ENCODE measurements at places on chromosomes 6 and 20.

- no peak for DNase-seq
These were observed 520 bp downstream of the SLC24A3 start for GRCh38 chr20:19212821-19213502.

DNA sequence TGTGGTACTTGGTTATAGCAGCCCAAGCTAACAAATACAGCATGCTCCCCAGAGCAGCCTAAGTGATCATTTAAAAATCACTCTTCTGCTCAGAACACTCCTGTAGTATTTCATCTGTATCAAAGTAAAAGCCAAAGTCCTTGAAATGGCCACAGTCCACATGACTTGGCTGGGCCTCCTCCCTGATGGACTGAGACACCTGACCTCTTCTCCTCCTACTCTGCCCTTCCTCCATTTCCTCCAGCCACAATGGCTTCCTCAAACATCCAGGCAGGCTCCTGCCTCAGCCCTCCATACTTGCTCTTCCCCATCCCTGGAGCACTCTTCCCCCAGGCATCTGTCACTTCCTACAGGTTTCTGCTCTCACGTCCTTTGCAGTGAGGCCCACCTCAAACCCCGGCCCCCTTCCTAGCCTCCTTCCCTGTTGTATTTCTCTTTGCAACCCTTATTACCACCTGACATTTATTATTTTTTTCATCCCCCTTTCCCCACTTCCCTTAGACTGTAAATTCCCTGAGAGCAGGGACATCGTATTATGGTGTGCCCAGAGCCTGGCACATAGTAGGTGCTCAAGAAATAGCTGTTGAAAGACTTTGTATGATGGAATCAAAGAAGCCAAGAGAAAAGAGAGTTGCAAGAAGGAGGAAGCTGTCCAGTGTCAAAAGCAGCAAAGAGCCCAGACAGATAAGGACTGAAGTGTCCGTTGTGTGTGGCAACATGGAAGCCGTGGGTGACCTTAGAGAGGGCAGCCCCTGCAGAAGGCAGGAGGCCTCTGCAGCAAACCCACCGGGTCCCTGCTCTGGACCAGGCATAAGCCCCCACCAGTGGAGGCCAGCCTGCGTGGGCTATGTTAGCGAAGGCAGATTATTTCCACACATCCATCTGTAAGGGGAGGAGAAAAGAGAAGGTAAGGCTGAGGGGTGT, 87.5 kb downstream of the TRERF1 start:
- no peak for DNase-seq

GRCh38 chr6:120211955-120212792, 862.6 kb upstream of the MAN1A1 start:
- no peak for DNase-seq

DNA sequence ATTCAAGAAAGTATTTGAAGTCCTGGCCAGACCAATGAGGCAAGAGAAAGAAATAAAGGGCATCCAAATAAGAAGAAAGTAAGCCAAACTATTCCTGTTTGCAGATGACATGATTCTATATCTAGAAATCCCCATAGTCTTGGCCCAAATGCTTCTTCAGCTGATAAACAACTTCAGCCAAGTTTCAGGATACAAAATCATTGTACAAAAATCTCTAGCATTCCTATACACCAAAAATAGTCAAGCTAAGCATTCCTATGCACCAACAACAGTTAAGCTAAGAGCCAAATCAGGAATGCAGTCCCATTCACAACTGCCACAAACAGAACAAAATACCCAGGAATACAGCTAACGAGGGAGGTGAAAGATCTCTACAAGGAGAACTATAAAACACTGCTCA, 60.1 kb upstream of the PHIP start:
- DNase-seq, result no peak

DNA sequence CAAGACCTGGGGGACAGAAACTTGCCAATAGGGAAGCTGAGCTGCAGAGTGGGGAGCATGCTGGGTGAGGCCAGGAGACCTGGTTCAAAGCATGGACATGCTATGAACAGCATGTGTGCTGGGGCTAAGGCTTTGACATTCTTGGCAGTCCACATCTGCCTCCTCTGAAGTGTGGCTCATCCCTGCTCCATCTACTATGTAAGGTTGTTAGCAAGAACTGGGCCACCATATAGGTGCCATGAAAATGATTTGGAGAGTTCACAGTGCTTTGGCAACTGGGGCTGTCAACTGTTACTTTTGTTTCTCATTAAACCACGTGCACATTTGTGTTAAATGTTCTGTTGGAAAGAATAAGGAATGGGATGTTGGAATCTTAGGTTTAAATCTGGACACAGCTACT, 311.1 kb downstream of the CDC5L start:
- no peak for DNase-seq

DNA sequence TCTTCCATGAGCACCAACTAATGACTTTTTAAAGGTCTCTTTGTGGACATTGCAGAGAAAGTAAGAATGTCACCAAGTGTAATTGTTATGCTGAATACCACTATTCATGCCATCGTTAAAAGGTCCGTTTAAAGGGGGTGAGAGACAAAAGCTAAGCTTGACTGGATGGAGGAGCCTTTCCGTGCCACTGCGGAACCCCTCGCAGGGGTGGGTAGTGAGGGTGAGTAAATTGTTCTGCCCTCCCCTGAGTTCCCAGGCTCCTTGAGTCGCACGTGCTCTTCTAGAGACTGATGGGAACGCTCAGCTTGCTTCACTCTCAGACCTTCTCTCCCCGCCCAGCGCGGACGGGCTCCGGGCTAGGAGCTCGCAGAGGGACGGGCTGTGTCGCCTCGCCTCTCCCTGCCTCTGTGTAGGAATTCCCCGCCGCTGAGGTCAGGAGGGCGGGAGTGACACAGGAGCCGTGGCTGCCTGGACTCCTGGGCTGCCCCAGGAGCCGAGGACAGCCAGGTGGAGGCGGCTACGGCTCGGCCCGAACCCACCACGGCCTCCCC, 314.8 kb upstream of the QKI start:
- DNase-seq, result no peak

DNA sequence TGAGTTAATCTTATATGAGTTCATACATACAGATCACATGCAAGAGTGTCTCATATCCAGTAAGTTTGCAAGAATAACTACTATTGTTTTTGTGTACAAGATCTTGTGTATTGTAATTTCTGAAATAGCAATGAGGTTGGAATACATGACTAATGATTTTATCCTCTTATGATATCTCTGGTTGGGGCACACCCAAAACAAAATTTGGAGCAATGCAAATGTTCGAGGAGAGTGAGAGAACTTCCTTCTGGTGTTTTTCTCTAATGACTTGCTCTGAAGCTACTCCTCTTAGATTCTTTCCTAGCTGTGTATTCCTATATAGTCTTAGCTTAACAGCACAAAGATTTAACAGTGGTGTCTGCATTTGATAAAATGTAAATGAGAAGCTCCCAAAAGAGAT, 252.5 kb downstream of the LAMA2 start:
- DNase-seq, result no peak

- DNase-seq, result no peak
These were observed 450.3 kb upstream of the MAN1A1 start for GRCh38 chr6:119799596-119800509.

DNA sequence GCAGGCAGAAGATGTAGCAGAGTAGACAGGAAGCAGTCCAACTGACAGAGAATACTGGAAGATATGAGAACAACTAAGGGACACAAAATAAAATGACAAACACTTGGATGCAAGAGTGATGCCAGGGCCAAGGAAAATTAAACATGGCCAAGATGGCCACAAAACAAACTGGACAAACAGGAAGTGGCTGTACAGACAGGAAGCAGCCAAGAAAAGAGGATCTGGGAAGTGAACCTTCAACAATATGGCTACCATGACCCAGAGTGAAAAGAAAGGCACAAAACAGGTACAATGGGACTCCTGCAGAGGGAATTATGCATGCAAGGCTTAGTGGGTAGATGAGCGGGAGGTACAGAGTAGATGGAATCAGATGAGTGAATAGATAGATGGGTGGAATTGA, 29.1 kb downstream of the HLA-DPB1 start:
- no peak for DNase-seq

GRCh38 chr6:108665495-108666196, 104.9 kb downstream of the FOXO3 start:
- DNase-seq, result no peak

DNA sequence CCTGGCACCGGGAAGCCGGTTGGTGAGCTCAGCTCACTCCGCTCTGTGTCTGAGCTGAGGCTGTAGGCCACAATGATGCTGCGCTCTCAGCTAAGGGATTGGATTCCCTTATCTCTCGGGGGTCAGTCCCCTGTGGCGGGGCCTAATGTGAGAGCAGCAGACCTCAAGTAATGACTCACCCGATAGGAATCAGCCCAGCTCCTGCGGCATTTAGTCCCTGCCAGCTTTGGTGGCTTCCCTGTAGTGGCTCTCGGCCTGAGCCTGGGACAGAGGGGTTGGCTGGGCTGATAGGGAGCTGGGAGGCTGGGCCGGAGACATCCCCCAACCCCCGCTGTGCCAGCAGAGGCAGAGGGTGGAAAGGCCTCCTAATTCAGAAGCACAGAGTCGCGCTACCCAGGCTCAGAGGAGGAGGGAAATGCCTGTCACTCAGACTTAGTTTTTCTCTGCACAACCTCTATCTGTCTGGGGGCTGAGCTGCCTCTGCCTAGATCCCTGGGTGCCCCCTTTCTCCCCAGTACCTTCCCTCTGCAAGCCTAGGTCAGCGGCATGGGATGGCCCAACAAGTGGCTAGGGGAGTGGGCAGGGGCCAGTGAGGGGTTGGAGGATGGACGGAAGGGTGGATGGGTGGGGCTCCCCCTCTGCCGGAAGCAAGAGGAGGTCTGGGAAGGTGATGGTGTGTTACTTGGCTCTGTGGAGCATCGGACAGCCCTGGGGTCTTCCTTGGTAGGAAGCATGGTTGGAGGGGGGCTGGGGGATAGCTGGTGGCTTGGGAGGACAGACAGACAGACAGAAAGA, 92.2 kb downstream of the CDH22 start:
- no peak for DNase-seq

DNA sequence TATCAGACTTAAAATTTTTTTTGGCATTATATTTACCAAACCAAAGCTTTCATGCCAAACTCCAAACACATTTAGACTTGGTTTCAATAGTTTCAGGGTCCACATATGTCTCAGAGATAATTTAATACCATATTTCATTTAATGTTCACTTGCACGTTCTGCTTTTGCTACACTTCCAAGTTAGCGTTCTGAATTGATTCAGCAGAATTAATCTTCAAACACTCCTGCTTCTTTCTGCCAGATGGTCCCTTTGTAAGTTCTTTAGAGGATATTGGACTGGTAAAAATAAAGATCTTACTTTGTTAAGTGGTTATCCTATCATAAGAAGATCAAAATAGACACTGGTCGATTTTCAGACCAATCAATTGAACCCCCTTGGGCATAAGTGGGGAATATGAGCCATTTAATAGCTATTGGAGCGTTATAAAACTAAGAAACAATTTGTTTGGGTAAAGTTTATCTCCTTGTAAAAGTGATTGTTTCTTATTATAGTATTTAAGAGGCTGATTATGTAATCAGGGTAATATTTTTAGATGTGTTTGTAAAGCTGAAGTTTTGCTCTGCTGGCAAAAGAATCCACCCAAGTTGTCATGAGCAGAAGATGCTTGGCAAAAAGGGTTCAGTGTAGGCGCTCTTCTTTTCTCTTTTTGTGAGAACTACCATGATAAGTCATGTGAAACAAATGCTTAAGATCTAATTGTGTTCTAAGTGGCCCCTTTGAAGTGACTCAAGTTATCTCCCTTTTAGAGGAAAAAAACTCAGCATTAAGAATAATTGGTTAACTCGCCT, 92.2 kb downstream of the MCHR2 start:
- no peak for DNase-seq

DNA sequence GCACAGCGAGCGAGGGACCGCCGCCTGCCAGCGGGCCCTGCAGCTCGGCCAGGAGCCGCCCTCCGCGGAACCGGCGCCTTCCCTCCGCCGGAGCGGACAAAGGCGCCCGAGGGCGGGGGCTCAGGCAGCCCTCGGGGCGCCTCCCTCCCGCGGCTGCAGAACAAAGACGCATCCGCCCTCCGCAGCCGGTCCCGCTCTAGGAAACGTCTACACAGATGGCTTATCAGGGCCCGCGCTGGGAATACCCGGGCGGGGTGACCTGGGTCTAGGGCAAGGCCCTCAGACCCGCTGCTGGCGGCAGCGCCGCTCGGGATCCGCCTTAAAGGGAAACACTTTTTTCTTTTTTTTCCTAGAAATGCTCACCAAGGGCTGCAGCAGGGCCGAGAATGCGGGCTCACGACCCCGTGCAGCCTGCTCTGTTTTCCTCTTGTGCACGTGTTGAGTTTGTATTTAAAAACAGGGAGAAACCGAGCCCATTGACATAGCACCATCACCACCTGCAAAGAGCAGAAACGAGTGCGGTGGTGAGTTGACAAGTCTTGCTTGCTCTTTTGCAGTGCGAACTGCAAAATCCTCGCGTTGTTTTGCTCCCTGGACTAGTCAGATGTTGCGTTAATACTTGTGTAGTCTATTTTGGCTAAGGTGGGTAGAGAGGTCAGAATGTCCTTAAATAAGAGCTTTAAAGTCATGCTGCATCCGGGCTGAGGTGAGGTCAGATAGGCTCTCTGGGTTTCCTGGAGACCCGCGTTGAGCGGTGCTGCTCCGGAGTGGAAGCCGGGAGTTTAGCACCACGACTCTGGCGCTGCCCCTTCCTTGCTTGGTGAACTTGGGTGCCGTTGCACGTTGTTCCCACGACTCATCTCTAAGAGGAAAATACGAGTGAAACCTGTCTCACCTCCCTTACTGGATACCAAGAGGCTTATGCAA, 1.1 kb upstream of the RPS6KA2 start:
- no peak for DNase-seq

DNA sequence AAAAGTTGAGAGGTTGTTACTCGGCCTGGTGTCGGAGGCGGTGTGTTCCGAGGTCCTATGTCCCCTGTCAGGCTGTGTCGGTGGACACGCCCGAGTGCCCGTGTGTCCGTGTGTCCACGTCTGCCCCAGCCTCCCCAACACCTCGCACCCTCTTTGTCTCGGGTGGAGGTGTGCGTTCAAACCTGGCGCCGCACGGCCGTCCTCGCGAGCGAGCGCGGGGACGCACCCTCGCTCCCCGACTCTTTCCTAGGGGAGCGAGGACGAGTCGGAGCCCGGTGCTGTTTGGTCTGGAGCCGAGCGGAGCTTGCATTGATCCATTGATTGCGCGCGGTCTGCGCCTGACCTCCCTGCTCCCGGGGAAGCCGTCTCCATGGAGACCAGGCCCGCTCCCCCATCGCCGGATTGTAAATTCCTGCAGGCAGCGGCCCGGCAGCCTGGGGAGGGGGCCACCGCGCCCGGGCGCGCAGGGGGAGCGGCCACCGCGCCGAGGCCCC, 411 bp upstream of the SCUBE3 start:
- DNase-seq, result no peak

DNA sequence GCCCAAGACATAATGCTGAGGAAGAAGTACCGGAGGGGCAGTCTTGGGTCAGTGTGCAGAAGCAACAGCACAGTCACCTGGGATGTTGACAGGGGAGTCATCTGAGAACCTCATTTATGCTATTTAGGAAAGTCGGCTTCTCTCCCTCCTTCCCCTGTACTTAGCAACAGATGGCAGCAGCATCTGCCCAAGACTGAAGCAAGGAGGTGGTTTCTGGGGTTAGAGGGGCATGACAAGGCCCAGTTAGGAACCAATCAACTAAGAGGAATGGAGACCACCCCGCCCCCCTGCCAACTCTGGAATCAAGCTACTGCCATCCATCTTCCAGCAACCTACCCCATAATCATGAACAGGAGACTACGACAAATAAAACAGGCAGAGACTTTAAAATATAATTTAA, 21.7 kb downstream of the RIPK1 start:
- DNase-seq, result no peak
